ENCODE measurements at places on chromosomes 16 and 17.

DNA sequence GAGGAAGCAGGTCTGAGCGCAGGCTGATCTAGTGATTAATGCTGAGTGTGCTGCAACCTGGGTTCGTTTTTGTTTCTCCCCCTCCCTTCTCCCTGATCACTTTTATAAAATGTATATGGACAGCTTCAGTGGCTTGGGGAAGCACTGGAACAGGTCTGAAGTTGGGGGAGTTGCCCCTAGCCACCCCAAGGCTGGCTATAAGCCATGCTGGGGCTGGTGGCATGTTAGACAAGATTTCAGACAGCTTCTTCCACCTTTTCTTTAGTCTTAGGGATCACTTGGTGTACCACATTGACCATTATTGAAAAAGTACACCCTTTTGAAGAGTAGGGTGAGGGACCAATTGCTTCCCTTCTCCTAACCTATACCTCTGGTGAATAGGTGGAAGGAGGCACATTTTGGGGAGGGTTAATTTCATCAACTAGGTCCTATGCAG, 3.8 kb upstream of the VAC14 start:
- DNase-seq = no peak

DNA sequence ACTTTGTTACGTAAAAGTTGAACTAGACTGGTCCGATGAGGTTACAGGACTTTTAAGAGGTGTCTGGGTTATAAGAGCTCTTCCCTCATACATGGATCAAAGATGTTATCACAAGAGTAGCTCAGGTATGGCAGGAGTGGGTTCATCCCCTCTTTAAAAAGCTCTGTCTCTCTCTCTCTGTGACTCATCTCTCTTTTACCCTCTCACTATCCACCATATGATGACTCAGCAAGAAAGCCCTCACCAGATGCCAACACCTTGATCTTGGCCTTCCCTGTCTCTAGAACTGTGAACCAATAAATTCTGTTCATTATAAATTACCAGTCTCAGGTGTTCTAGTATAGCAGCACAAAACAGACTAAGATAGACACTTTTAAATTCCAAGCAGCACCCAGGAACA, 1.9 kb upstream of the CLEC19A start:
- no peak for DNase-seq

DNA sequence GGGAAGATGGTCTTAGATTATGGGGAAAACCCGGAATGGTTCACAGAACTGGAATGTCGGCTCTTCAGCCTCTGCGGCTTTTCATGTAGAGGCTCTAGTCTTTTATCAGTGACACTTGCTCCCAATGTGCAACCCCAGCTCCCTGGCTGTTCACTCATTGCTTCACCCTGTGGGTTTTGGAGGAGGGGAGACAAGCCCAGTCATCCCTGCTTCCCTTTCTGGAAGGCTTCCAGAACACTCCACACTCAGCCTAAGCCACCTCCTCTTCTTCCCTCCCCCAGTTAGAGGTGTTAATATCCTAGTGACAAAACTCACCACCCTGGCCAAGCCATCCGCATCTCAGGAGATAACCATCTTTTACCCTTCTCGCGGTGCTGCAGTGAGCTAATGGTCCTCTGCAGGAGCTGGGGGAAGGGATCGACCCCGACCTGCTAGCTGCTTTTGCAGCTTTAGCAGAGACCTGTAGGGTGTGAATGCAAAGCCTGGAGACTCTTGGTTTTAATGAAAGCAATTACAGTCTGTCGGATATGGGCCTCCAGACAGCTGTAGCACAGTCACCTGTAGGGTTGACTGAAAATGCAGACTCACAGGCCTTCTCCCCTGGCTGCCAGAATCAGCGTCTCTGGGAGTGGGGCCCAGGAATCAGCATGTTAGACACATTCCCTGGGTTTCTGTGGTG, 24.3 kb upstream of the LASP1NB start:
- no peak for DNase-seq

DNA sequence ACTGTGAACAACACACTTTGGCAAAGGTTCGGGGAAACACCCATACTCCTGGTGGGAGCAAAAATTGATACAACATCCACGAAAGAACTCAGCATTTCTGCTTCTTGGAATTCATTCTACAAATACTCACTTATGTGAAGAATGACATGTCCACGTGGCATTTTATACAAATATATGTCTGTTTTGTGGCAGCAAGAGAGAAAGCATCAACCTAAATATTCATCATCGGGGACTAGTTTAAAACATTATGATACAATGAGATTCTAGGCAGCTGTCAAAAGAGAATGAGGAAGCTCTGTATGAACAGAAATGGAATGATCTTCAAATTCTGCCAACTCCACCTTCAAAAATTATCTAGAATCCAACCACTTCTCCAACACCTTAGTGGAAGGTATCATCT, 25.7 kb upstream of the ALOX15 start:
- DNase-seq = no peak

GRCh38 chr17:9261081-9262012, 240.0 kb downstream of the NTN1 start:
- DNase-seq = no peak

- no peak for DNase-seq
These were observed 122.8 kb downstream of the CCDC182 start for GRCh38 chr17:57622306-57622682.

GRCh38 chr16:24667244-24667764, 62.1 kb upstream of the TNRC6A start:
- DNase-seq = no peak

GRCh38 chr16:87958632-87959031, 7.4 kb downstream of the BANP start:
- DNase-seq = no peak

GRCh38 chr17:40936976-40937375, 470 bp downstream of the KRT23 start:
- DNase-seq = no peak

DNA sequence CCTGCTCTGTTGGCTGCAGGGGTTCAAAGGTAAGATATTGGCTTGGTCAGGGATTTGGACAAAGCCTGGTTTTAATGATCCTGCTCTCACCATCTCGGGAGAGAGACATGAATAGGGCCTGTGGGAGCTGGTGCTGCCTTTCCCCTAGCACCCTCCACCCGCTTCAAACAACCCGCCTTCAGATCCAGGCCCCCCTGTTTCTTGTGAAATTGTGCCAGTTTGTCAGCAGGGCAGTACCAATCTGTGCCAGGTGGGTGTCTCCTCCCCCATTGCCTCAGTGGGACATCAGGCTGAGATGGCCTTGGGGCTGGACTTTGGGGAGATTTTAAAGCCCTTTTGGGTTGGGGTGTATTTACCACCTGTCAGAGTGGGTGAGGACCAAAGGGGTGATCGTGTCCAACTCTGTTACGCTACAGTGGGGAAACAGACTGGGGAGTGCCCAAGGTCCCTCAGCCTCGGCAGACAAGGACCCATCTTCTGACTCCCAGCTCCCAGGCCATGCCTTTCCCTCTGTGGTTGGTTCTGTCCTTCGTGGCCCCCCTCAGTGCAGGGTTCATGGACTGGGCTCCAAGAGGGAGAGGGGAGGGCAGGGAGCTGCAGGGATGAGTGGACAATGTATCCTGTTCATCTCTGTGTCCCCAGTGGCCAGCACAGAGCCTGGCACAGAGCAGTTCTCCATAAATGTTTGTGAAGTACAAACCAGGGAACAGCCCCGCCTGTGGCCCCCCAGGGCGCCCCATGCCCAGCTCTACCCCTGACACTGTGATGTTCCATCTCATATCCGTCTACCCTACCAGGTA, 3.3 kb downstream of the ARHGAP23 start:
- DNase-seq = peak; percentile 86

- DNase-seq = no peak
These were observed 256.1 kb downstream of the IRX3 start for GRCh38 chr16:54030451-54030850.

DNA sequence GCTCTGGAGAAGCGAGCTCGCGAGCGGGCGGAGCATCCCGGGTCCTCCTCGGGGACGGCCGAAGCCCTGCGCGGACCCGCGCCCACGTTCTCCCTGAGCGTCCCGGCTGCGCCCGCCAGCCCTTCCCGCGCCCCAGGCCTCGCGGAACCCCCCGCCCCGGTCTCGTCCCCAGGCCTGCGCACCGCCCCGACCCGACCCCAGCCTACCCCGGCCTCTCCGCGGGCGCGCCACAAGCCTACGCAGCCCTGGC, 159 bp downstream of the USP36 start:
- DNase-seq = no peak

- no peak for DNase-seq
These were observed 116.8 kb downstream of the CDYL2 start for GRCh38 chr16:80687606-80688005.

- no peak for DNase-seq
These were observed 12.4 kb downstream of the METTL9 start for GRCh38 chr16:21611556-21612384.

DNA sequence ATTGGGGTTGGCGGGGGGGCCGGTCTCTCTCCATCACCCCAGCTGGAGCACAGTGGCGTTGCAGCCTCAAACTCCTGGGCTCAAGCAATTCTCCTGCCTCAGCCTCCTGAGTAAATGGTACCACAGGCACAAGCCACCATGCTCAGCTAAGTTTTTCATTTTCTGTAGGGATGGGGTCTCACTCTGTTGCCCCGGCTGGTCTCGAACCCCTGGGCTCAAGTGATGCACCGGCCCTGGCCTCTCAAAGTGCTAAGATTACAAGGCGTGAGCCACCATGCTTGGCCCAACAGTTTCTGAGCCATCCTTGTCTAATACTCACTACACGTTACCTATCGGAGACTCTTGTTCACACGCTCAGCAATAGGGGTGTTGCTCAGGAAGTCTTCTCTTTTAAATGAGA, 11.6 kb downstream of the WDR59 start:
- DNase-seq = no peak

DNA sequence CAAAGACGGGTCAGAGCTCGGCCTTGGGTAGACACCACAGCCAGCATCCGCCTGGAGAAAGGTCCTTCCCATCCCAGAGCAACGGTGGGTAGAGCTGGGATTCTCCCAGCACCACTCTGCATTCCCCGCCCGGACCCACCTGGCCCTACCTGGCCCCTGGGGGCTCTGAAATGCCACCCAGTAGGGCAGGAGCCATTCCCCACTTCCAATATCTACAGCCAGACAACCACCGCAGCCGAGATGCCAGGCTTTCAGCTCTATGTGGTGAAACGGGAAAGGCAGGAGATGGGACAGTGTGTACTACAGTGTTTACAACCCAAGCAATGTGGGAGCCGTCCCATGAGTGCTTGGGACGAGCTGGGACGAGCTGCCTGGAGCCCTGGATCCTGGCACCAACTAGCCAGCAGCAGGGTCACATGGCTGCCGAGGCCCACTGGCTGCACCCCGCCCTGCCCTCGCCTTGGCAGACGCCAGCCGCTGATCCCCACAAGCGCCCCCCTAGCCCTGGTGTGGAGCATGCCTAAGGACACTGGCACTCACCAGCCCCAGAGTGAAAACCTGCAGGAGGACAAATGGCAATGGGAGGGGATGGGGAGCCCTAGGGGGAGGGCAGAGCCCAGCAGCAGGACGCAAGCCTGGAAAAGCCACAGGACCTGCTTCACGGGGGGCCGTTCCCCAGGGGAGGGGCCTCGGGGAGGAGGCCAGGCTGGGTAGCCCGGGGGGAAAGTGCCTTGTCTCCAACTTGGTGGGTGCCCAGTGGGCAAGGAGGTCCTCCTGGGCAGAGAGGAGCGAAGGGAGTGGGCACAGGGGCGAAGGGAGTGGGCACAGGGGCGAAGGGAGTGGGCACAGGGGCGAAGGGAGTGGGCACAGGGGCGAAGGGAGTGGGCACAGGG, 13.5 kb downstream of the TMC6 start:
- DNase-seq = peak; percentile 92

GRCh38 chr16:51648526-51648925, 497.5 kb upstream of the SALL1 start:
- no peak for DNase-seq

DNA sequence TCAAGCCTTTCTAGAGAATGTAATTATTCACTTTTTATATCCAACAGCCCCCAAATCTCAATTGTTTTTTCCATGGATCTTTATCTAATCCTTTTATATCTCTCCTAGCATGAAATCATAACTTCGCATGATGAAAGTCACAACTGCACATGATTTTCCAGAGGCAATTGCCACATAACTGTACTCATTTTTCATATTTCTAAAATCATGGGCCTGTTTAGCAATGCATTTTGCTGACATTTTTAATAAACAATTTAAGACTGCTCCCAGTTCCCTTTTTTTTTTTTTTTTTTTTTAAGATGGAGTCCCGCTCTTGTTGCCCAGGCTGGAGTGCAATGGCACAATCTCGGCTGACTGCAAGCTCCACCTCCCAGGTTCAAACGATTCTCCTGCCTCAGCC, 83.5 kb downstream of the VMP1 start:
- DNase-seq = no peak

- no peak for DNase-seq
These were observed 11.9 kb downstream of the SBK1 start for GRCh38 chr16:28304214-28304613.

GRCh38 chr17:59617156-59617732, 2.5 kb upstream of the CLTC start:
- no peak for DNase-seq

DNA sequence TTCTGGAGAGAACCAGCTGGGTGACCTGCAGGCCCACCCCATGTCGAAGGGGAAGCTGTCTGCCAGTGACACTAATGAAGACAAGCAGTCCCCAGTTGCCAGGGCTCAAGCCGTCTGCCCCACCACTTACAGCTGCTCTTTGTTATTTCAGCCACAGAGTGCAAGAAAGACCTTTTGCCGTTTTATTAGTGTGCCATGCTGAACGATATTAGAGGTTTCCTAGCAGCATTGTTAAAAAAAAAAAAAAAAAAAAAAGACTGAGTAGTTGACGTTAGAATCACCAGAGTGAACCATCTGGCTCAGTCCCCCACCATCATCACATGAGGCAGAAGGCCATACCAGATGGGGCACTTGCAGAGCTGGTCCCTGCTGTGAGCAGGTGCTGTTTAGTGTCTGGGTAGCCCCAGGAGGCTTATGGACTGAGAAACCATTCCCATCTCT, 26.5 kb upstream of the SLC39A11 start:
- no peak for DNase-seq

- DNase-seq = no peak
These were observed 10.5 kb downstream of the NUDT16L1 start for GRCh38 chr16:4703906-4704305.

GRCh38 chr17:43644081-43644480, 17.6 kb downstream of the MEOX1 start:
- DNase-seq = no peak

DNA sequence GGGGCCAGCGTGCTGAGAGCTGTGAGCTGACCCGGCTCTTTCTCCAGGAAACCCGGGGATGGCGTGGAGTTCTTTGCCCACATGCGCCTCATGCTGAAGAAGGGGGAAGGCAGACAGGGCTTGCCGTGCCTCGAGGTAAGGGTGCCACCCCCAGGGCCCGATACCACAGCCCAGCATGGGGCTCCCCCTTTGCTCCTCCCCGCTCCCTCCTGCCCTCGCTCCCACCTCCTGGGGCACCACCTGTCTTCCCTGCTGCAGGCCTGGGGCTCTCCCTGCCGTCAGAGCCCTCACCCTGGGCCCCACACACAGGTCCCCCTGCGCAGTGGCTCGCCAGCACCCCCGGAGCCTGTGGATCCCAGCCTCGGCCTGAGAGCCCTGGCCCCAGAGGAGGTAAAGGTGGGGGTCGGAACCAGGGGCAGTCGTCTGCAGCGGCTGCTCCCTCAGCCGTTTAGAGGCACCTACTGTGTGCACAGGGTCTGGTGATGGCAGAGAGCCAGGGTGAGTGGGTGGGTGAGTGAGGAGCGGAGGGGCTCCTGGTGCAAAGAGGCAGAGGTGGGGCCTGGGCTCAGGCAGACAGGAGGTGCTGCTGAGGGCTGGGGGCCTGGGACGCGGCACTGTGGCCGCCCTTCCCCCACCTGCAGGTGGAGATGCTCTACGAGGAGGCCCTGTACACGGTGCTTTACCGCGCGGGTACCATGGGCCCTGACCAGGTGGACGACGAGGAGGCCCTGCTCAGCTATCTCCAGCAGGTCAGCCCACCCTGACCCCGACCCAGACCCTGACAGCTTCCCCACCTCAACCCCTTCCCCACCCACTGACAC, 5.6 kb downstream of the BAIAP3 start:
- DNase-seq = no peak

- DNase-seq = no peak
These were observed 4.3 kb downstream of the EVPLL start for GRCh38 chr17:18381953-18382245.
